ENCODE measurements at places on chromosomes 12 and 14. TPM values are rescaled to one million over a fixed set of nuclear protein-coding genes. Genes with fewer than 3 reads are reported as not detected.
A peak's percentile ranks its signal among the peaks of the same experiment; 100 is the strongest.

The PPP1R1A gene
- 209 TPM for total RNA-seq

DNA sequence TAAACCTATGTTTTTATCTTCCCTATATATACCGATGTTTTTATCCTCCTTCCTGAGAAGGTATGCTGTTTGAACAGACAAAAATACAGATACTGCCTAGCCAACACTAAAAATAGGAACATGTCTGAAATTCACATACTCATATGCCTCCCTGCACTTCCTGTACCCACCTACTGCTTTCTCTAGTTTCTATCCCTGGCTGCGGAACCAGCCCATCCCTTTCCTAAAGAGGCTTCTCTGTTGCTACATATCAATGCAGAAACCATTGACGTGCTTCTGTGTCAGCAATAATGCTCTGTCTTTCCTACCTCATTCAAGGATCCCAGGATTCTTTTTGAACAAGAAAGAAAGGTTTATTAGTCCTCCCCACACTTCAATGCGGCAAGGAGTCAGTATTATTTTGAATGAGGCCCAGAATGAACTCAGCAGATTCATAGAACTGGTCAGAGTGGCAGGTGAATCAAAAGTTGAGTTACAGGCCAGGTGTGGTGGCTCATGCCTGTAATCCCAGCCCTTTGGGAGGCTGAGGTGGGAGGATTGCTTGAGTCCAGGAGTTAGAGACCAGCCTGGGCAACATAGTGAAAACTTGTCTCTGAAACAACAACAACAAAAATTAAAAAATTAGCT, 67.8 kb upstream of the NAP1L1 start:
- no peaks in the 10 kb centered on the region for H3K36me3 ChIP-seq
- no peak overlapping the region for H3K27ac ChIP-seq
- DNase-seq = no peak
- no peak overlapping the region for H3K4me3 ChIP-seq
- no peaks in the 10 kb centered on the region for H3K27me3 ChIP-seq

The TMPRSS12 gene
- total RNA-seq = not detected

DNA sequence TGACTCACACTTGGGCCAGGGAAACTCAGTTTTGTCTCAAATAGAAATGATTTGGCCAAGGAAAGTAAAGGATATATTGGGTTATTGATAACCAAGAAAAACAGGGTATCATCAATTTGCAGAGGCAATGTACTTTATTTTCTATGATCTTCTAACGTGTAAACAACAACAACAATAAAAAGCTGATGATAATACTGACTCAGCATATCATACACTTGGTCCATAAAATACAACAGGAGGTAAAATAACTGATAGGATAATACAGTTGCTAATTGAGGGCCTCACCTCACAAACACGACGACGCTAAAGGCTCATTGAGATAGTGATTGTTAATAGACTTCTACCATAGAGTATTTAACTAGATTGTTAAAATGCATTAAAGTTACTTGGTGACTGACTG, 774.0 kb upstream of the NOVA1 start:
- no peak overlapping the region for H3K4me3 ChIP-seq
- no peak for DNase-seq
- no peak overlapping the region for H3K27ac ChIP-seq
- no peaks in the 10 kb centered on the region for H3K4me1 ChIP-seq

DNA sequence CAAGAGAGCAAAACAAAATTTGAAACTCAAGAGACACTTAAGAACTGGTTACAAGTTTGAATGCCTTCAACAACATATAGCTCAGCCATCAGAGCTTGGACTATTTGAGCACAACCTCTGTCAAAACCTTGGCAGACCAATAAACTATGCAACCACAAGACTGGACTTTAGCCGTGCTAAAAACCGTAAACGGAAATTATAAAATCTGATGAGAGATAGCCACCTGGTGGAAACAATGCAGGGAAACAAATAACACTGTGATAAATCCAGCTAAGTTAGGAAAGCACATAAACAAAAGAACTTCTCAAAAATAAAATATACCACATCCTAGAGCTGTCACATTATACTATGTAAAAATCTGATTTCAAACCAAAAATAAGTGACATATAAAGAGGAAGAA, 1074.2 kb upstream of the NOVA1 start:
- no peaks in the 10 kb centered on the region for H3K36me3 ChIP-seq
- no peaks in the 10 kb centered on the region for H3K4me1 ChIP-seq
- no peak overlapping the region for H3K4me3 ChIP-seq
- no peak overlapping the region for H3K27ac ChIP-seq
- no peaks in the 10 kb centered on the region for H3K27me3 ChIP-seq

DNA sequence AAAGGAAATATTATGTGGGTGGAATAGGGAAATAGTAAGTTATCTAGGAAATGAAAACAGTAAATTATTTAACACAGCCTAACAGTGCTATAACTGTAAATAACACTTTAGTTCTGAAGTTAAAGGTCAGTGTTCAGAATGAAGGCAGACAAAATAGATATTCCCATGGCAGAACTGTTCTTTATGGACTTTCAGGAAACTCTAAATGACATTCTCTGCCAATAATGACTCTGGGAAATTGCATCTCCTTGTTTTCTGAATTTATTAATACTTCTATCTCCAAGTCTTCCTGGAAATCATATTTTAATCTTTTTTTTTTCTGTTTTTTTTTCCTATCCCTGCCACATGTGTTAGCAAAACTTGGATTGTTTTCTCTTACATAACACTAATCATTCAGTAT, 101.4 kb downstream of the PDE3A start:
- no peaks in the 10 kb centered on the region for H3K27me3 ChIP-seq
- no peaks in the 10 kb centered on the region for H3K36me3 ChIP-seq
- H3K4me3 ChIP-seq = no peak overlapping the region
- DNase-seq = no peak
- no peak overlapping the region for H3K27ac ChIP-seq
- H3K4me1 ChIP-seq = peaks cover 6% of the 10 kb centered on the region

GRCh38 chr12:76455582-76456345, 103.8 kb downstream of the OSBPL8 start:
- H3K27ac ChIP-seq = peak overlapping the region; percentile 44
- no peaks in the 10 kb centered on the region for H3K27me3 ChIP-seq
- peaks cover under 1% of the 10 kb centered on the region for H3K36me3 ChIP-seq
- DNase-seq = no peak
- no peak overlapping the region for H3K4me3 ChIP-seq
- H3K4me1 ChIP-seq = peaks cover 17% of the 10 kb centered on the region

DNA sequence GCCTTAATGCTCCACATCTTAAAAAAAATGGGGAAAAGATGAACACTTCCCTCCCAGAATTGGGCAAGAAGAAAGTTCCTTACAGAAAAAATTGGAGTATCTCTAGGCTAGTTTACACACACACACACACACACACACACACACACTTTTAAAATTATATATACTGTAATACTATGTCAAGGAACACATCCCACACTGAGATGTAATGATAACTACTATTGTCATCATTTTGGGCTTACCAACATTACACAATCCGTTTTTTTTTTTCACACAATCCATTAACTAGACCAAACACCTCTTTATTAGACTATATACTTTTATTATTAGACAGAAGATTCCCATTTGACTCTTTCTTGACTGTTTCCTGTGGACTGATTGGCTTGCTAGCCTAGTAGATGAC, 2.5 kb downstream of the LTBR start:
- H3K4me3 ChIP-seq = no peak overlapping the region
- no peaks in the 10 kb centered on the region for H3K36me3 ChIP-seq
- H3K27ac ChIP-seq = no peak overlapping the region
- H3K4me1 ChIP-seq = peaks cover 21% of the 10 kb centered on the region

The KRT71 gene
- total RNA-seq = not detected

DNA sequence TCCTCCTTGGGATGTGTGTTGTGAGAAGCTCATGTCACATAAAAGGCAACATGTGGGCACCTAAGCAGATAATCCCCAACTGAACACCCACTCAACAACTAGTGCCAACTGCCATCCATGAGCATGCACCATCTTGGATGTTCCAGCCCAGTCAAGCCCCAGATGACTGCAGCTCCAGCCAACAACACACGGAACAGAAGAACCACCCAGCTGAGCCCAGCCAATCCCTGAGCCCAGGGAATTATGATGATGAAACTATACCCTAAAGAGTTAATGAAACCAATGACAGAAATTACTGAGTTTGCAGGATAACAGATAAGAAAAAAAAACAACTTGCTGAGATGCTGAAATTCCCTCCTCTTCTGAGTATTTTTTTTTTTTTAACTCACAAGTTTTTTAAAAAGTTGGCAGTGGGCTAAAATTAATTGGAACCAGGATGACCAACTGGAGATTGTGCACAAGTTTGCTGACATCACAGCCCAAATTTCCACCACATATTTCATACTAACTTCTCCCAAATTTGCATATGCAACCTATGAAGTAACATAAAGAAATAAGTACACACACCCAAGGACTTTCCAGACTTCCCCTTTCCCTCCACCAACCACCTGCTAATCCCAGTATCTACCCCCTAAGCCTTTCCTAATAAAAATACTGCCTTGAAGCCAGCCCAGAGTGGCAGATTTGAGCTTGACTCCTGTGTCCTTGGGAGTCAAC, 124.5 kb downstream of the KSR2 start:
- peaks cover 7% of the 10 kb centered on the region for H3K27me3 ChIP-seq
- no peak overlapping the region for H3K4me3 ChIP-seq
- no peak overlapping the region for H3K27ac ChIP-seq
- no peaks in the 10 kb centered on the region for H3K36me3 ChIP-seq
- no peak for DNase-seq

GRCh38 chr12:121773011-121773777, 20.3 kb downstream of the RHOF start:
- H3K27me3 ChIP-seq = no peaks in the 10 kb centered on the region
- peaks cover 11% of the 10 kb centered on the region for H3K4me1 ChIP-seq
- peak; percentile 69 for DNase-seq
- no peaks in the 10 kb centered on the region for H3K36me3 ChIP-seq

DNA sequence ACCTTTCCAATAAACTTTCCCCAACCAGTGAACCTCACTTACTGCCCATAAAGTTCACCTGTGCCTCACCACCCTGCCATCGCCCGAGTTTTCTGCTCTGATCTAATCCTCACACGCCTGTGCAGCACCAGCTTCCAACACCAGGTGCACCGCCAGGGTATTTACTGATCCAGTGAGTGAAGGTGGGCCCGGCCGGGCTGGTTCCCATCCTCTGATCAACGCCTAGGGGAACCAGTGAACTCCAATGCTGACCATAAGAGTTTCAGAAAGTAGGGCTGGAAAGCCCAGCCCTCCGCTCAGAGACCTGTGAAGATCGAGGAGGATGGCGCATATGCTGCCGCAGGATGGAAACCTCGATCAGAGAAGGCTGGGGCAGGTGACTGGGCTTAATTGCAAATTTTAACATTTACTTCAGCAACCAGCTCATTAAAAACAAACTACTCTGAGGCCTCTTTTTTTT, 685 bp upstream of the MYL6B start:
- peaks cover 28% of the 10 kb centered on the region for H3K4me1 ChIP-seq
- peak overlapping the region; percentile 61 for H3K4me3 ChIP-seq
- DNase-seq = peak; percentile 23
- H3K36me3 ChIP-seq = no peaks in the 10 kb centered on the region
- H3K27ac ChIP-seq = peak overlapping the region; percentile 97

DNA sequence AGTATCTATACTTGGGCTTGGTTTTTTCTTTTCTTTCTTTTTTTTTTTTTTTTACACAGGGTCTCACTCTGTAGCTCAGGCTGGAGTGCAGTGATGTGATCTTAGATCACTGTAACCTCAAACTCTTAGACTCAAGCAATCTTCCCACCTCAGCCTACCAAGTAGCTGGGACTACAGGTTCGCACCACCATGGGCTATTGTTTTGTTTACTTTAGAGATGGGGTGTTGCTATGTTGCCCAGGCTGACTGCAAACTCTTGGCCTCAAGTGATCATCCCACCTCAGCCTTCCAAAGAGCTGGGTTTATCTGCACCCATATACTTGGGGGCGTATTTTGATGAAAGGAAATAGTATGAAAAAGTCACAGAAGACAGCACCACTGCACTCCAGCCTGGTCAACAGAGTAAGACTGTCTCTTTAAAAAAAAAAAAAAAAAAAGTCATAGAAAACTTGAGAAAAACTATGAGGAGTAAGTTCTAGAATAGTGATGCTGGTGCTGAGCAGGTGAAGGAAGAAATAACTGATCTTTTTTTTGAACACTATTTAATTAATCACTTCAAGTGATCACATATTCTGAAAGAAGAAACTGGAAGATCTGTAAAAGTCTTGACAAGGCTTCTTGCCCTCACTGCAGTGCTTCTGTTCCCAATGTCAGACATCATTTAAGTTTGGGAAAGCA, 53.8 kb upstream of the NPFF start:
- peaks cover 27% of the 10 kb centered on the region for H3K4me1 ChIP-seq
- no peak overlapping the region for H3K4me3 ChIP-seq
- H3K27me3 ChIP-seq = no peaks in the 10 kb centered on the region
- H3K27ac ChIP-seq = no peak overlapping the region
- no peak for DNase-seq

GRCh38 chr12:45543887-45544286, 185.6 kb upstream of the ARID2 start:
- H3K27me3 ChIP-seq = no peaks in the 10 kb centered on the region
- no peak overlapping the region for H3K27ac ChIP-seq
- no peaks in the 10 kb centered on the region for H3K4me1 ChIP-seq
- H3K36me3 ChIP-seq = no peaks in the 10 kb centered on the region
- peak; percentile 15 for DNase-seq

The DIO3 gene
- total RNA-seq = not detected

- H3K4me3 ChIP-seq = no peak overlapping the region
- no peaks in the 10 kb centered on the region for H3K4me1 ChIP-seq
- H3K27me3 ChIP-seq = no peaks in the 10 kb centered on the region
- no peak overlapping the region for H3K27ac ChIP-seq
- H3K36me3 ChIP-seq = no peaks in the 10 kb centered on the region
Measured at GRCh38 chr14:54942913-54943312, 40.3 kb upstream of the GCH1 start.

The CACNA1C gene
- total RNA-seq = 0.80 TPM

The NFE2 gene
- 0.64 TPM for total RNA-seq

- H3K27me3 ChIP-seq = no peaks in the 10 kb centered on the region
- peak; percentile 78 for DNase-seq
- no peak overlapping the region for H3K4me3 ChIP-seq
- peak overlapping the region; percentile 95 for H3K27ac ChIP-seq
- H3K36me3 ChIP-seq = peaks cover 30% of the 10 kb centered on the region
Measured at GRCh38 chr12:50102646-50103309, 1.0 kb upstream of the GPD1 start.

- H3K27ac ChIP-seq = no peak overlapping the region
- no peak for DNase-seq
- no peaks in the 10 kb centered on the region for H3K36me3 ChIP-seq
- H3K27me3 ChIP-seq = no peaks in the 10 kb centered on the region
Measured at GRCh38 chr14:61551384-61551783, 143.9 kb upstream of the HIF1A start.

DNA sequence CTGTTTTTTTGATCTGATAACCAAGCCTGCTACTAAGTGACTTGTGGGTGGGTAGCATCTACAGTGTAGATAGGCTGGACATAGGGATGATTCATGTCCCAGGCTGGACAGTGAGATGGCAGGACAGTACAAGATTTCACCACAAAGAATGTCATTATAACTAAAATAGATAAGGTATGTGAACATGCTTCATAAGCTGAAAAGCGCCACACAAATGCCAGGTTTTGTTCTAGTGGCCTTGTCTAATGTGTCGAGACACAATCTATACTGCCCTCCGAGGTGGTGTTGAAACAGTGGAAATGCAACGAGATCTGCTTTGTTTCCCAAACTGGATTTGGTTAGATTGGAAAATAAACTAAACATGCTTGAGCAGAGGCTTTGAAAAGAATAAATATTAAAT, 4.4 kb downstream of the LGALS3 start:
- peaks cover 6% of the 10 kb centered on the region for H3K27me3 ChIP-seq
- H3K4me1 ChIP-seq = peaks cover 30% of the 10 kb centered on the region

- no peak overlapping the region for H3K4me3 ChIP-seq
- H3K27me3 ChIP-seq = peaks cover 55% of the 10 kb centered on the region
- H3K27ac ChIP-seq = no peak overlapping the region
- no peaks in the 10 kb centered on the region for H3K4me1 ChIP-seq
- no peak for DNase-seq
Measured at GRCh38 chr12:101969-102878, 35.7 kb downstream of the IQSEC3 start.

Measured in gastrocnemius medialis (tissue), 4 donors.